NCI-H1417 treated with DMSO at 0.1 percent for 48 hours (cell line): ENCODE measurements at places on chromosomes 12 and 14.

- no peak for DNase-seq
Measured at GRCh38 chr14:31038521-31039166, 12.5 kb upstream of the STRN3 start.

DNA sequence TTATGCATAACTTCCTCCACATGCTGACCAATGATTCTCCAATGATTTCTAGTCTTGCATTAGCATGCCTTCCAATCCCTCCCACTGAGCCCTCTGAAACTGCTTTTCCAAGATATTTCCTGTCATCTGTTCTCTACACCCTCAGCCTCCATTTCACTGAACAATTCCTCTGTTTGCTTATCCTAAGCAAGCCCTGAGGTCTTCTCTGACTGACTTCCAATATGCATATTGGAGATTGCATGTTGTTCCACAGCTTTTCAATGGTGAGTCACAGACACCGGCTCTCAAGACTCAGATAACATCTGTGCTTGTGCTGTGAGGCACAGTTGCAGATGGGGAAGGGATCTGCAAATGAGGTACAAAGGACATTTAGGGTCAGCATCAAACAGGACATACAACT is 141.0 kb downstream of the SLC16A7 start:
- no peak for DNase-seq

- DNase-seq: no peak
Measured at GRCh38 chr14:104436047-104436591, 143.4 kb upstream of the C14orf180 start.

GRCh38 chr12:47944685-47945340 is 18.6 kb upstream of the TMEM106C start:
- no peak for DNase-seq

DNA sequence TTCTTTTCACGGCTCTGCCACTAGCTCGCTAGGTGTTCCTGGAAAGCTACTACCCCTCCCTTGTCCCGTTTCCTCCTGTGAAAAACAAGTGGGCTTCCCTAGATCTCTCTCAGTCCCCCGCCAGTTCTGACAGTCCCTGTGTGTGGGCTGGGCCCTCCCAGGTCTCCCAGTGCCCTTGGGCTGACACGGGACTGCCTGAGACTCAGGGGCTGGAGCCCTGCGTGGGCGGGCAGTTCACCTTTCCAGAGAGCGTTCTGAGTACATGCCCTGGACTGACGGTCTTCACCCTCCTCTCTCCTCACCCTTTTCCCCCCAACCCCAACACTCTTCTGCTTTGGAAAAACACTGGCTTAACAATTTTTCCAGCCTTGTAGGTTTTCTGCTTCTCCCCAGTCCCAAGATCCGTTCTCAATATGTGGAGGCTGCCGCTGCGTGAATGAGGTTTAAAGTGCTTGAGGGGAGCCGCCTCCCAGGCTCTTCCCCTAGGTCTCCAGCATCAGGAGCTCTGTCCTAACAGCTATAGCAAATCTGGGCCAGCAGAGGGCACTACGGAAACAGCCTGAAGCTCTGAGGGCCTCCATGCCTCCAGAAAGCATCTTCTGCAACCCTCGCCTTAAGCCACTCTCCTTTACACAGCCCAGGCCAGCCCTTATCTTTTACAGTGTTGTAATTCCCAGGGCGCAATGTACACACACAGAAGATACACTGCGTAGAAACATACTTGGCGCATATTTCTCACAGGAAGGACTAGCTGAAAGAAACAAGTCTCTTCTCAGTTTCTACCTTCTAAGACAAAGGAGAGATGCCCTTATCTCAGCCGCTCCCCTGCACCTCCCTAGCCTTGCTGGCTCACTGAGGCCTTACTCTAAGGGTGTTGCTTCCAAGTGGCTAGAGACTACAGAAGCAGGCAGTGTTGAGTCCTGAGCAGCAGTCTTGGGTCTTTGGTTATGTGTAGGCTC is 10.4 kb upstream of the DCD start:
- DNase-seq: no peak

- DNase-seq: no peak
Measured at GRCh38 chr12:119068129-119068856, 87.0 kb downstream of the SRRM4 start.

DNA sequence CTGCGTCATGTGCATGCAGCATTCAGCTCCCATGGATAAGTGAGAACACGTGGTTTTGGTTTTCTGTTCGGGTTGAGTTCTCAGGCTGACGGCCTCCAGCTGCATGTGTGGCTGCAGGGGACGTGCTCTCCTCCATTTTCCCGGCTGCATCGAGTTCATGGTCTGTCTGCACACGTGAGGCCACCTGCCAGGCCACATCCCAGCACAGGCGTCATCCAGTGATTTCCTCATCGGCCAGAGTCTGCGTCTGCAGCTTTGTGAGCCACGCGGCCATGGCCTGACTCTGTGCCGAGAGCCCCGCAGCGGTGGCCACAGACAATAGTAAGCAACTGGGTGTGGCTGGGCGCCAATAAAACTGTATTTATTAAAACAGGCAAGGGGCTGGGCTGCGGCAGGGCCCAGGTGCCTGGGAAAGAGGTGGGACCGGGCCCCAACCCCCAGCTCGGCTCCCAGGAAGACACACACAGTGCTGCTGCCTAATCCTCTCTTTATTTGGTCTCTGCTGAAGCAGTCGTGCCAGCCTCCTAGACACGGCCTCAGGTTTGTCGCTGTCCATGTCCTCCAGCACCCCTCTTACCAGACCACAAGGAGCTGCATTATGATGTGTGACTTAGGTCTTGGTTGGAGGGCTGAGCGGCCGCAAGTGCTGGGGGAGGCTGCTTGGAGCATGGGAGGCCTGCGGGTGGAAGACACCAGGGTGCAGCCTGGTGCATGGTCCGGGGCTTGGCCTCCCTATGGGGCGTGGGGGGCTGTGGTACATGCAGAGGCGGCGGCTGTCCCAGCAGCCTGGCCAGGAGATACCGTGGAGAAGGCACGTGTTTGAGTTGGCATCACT is 52.0 kb downstream of the NOC4L start:
- DNase-seq: peak; percentile 77

DNA sequence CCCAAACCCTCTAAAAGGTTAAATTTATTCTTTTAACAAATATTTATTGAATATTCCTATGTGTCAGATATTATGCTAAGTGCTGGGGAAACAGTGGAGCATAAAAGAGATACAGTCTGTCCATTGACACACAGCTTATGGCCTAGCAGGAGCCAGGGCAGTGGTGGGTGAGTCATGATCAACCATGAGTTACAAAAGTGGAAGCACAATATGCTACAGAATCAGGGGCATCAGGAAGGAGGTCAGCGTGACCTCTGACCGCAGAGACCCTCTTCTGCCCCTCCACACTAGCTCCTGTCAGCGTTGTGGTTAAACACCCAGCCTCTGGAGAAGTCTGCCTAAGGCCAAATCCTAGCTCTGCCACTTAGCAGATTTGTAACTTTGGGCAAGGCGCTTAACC is 4.7 kb upstream of the PPP1R1A start:
- no peak for DNase-seq

GRCh38 chr12:82146740-82147139 is 211.4 kb downstream of the CCDC59 start:
- DNase-seq: no peak

GRCh38 chr12:6613015-6613775 is 6.0 kb upstream of the CHD4 start:
- peak; percentile 98 for DNase-seq

GRCh38 chr12:71756054-71756690 is 1.5 kb downstream of the RAB21 start:
- DNase-seq: no peak

GRCh38 chr12:94207849-94208621 is 59.7 kb downstream of the PLXNC1 start:
- no peak for DNase-seq

GRCh38 chr12:48827513-48828096 is 9.3 kb downstream of the CACNB3 start:
- DNase-seq: no peak

- DNase-seq: no peak
Measured at GRCh38 chr12:68491204-68491960, 119.3 kb upstream of the RAP1B start.

- no peak for DNase-seq
Measured at GRCh38 chr14:53180272-53181221, 27.4 kb upstream of the DDHD1 start.

- DNase-seq: no peak
Measured at GRCh38 chr12:57539-57938, 9.0 kb upstream of the IQSEC3 start.

DNA sequence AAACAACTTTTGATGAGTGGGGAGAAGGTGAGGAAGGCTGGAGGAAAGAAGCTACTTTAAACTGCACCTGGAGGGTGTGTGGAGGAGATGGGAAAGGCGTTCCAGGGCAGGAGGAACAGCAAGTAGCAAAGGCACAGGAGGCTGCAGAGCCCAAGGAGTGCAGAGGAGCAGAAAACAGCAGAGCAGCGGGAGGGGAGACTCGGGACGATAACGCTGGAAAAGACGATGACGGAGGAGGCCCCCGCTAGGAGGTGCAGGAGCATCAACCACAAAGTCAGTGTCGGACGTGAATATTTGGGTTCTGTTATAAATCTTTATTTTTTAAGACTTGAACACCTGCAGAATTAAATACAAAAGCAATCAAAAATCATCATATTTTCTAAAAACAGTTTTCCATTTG is 44.9 kb downstream of the LGMN start:
- no peak for DNase-seq

DNA sequence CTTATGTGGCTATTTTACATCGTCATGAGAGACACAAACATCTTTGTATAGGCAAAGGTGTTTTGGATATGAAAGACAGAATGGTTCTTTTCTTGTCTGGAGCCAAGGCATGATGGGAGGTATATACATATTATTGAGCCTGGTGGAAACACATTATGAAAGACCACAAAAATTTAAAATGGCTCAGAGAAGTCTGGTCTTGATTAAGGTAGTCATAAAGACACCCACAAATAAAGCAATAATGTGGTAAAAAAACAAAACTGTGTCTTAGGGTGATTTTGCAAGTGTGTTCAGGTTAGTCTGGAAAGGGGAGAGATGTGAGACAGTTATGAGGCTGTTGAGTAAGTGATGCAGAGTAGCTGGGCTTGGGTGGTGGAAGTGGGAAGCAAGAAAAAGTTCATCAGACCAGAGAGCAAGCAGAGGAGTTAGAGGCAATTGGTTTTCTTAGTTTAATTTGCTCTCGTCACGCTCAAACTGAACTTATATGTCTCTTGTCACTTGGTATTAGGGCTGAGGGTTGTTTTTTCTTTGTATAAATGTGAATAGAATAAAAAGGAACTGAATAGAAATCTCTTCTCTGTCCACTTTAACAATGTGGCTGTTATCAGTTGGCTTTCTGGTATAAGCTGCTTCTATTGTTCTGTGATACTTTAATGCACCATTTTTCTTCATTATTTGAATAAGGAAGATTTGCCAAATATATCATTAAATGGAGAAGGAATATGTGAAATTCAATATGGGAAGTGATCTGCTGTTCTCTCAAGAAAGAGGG is 115.0 kb downstream of the AKAP6 start:
- DNase-seq: no peak

DNA sequence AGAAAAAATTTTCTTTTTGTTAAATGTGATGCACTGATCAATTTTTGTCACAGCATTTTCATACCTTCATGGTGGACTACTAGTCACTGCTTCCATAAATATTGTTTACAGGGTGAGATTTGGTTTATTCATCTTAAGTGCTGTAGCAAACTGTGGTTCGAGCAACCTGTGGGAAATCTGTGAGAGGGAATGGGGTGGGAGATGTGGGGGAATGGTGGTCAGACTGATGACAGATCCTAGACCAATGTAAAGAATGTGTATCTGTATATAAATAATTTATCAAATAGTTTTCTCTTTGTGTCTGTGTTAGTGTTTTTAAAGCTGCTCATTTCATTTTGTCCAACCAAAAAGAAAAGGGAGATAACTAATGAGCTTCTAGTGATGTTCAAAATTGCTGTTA is 26.7 kb downstream of the CSRP2 start:
- DNase-seq: no peak

DNA sequence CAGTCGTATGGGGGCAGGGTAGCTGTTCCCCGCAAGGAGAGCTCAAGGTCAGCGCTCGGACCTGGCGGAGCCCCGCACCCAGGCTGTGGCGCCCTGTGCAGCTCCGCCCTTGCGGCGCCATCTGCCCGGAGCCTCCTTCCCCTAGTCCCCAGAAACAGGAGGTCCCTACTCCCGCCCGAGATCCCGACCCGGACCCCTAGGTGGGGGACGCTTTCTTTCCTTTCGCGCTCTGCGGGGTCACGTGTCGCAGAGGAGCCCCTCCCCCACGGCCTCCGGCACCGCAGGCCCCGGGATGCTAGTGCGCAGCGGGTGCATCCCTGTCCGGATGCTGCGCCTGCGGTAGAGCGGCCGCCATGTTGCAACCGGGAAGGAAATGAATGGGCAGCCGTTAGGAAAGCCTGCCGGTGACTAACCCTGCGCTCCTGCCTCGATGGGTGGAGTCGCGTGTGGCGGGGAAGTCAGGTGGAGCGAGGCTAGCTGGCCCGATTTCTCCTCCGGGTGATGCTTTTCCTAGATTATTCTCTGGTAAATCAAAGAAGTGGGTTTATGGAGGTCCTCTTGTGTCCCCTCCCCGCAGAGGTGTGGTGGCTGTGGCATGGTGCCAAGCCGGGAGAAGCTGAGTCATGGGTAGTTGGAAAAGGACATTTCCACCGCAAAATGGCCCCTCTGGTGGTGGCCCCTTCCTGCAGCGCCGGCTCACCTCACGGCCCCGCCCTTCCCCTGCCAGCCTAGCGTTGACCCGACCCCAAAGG is 804 bp downstream of the GAPDH start:
- no peak for DNase-seq

GRCh38 chr14:65043893-65044595 is 57.3 kb downstream of the FNTB start:
- DNase-seq: no peak

- no peak for DNase-seq
Measured at GRCh38 chr14:92401561-92401960, 78.6 kb downstream of the SLC24A4 start.

GRCh38 chr12:68272732-68273131 is 19.3 kb upstream of the IL22 start:
- no peak for DNase-seq

- DNase-seq: peak; percentile 4
Measured at GRCh38 chr12:117155278-117156060, 34.8 kb downstream of the FBXO21 start.

DNA sequence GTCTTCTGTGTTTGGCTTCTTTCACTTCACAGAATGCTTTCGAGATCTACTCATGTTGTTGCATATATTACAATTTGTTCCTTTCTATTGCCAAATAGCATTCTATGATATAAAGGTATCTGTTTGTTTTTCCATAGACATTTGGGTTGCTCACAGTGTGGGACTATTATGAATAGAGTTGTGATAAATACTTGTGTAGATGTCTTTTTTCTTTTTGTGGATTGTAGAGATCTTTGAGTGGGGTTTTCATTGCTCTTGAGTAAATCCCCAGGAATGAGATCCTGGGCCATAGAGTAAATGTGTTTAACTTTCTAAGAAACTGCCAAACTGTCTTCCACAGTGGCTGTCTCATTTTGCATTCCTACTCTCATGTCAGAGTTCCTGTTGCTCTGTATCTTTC is 24.9 kb upstream of the CEBPE start:
- DNase-seq: no peak

DNA sequence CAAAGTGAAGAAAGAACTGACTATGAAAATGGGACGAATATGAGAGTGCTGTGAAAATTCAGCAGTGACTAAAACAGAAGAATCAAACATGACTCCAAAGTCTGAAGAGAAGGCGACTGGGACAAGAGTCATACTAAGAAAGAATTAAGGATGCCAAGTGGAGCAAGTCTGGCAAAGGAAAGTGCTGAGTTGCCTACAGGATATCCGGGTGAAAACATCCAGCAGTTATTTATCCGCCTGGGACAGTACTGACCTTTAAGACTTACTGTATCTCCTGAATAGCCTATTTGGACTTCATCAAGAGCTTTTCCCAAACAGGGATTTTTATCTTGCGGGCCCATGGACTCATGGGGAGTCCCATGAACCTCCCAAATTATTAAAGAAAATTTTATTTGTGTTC is 41.1 kb downstream of the KICS2 start:
- no peak for DNase-seq
